Nephron progenitor cell (in vitro differentiated cells): ENCODE measurements at places on chromosomes 6 and 20.

DNA sequence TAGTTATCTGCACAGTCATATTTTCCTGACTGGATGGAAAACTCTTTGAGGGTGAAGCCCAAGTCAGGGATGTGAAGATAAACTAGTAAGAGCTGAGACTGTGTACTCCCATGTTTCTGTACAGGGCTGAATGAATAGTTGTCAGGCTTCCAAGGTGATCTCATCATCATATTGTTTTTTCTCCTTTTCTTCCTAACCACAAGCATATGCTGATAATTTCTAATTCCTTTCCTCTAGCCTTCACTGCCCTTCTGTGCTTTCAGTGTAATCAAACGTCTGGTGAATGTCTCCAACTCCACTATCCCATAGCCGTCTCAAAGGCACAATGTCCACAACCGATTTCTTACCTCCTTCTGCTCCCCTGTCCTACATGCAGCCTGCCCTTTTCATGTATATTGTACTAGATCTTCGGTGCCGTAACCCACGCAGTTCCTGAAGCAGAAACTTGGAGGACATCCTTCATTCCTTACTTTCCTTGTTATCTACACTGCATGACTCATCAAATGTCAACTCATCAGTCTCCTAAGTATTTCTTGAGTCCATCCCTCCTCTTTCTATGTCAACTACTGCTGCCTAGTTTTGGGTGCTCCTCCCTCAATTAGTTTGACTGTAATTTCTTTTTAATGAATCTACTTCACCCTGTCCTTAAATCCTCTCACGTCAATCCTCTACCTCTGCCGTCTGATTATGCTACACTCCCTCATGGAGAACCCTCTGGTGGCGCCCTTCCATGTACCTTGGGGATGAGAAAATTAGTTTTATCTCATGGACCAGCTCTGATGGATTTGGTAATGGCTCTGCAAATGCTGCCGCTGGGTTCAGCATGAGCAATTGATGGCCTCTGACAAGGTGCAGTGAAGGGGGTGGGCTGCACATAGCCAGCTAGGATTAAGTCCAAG, 21.9 kb downstream of the NCOA7 start:
- no peak for DNase-seq

- DNase-seq = no peak
Observed at GRCh38 chr20:44079291-44079690, 107.7 kb downstream of the JPH2 start.

DNA sequence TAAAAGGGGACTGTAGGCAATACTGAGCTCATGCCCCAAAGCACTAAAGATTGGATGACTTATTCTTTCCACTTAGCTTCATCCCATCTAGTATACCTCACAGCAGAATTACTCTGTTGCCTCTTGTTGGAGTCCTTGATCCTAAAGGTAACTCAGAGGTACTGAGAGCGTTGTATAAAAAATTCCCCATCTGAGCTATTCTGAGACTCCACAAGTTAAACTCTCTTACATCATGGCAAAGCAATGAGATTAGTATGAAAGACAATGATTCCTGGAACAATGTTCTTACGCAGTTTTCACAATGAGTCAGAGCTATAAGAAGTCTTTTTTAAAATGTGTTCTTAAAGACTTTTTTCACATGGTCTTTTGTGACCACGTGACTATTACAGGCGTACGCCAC, 370.1 kb downstream of the ADGRB3 start:
- no peak for DNase-seq

GRCh38 chr6:4018171-4018923, 60.6 kb downstream of the FAM217A start:
- peak; percentile 96 for DNase-seq

DNA sequence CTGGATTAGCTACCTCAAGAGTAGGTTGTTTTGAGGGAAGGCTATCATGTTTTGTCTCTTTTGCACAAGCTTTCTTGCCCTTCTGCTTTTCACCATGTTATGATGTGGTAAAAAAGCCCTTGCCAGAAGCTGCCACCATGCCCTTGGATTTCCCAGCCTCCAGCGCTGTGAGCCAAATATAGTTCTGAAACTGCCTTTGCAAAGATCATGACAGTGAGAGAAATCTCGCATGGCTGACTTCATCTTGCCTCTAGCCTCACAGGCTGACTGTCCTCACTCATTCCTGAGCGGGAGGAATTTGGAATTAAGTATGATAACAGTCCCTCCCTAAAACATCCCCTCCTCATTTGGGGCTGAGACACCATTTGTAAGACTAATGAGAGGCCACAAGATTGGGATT, 207.7 kb downstream of the BTBD9 start:
- no peak for DNase-seq

DNA sequence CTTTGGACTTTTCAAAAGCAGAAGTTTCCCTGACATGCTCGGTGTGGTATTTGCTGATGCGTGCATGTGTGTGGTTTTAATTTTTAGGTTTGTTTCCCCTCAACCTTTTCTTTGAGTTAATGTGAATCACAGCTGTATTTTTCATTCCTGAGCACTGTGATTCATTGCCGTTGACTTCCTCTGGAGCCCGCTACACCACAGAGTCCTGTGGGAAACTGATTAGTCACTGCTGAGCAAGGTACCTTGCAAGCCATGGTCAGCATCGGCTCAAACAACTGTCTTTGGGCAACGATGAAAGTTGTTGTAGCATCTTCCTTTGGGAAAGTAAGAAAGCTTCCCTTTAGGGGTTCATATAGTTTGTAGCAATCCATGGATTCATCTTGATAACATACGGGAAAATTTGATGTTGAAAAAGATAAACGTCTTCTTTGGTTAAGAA, 57.5 kb downstream of the RIN2 start:
- peak; percentile 22 for DNase-seq
